ENCODE measurements at places on chromosomes 6 and 20. TPM values are rescaled to one million over a fixed set of nuclear protein-coding genes. Genes with fewer than 3 reads are reported as not detected.

The DCDC2 gene
- total RNA-seq, result not detected

The IDH3B gene
- total RNA-seq, result 77.0 TPM

The HAO1 gene
- total RNA-seq, result not detected

The RAB44 gene
- total RNA-seq, result under 0.01 TPM

The ESF1 gene
- total RNA-seq, result 13.2 TPM

The KIAA0408 gene
- total RNA-seq, result 1.3 TPM

The ZNF165 gene
- total RNA-seq, result 0.33 TPM

The KCNK16 gene
- not detected for total RNA-seq

The SCRT2 gene
- not detected for total RNA-seq

The POLR3F gene
- 20.5 TPM for total RNA-seq

The CST2 gene
- total RNA-seq, result not detected

The SPDEF gene
- under 0.01 TPM for total RNA-seq
